ENCODE measurements at places on chromosomes 7 and 10.

- no peak for DNase-seq
These were observed 104.5 kb downstream of the RAB11FIP2 start for GRCh38 chr10:117942226-117942625.

- DNase-seq = no peak
These were observed 511 bp upstream of the NRP1 start for GRCh38 chr10:33334805-33335550.

DNA sequence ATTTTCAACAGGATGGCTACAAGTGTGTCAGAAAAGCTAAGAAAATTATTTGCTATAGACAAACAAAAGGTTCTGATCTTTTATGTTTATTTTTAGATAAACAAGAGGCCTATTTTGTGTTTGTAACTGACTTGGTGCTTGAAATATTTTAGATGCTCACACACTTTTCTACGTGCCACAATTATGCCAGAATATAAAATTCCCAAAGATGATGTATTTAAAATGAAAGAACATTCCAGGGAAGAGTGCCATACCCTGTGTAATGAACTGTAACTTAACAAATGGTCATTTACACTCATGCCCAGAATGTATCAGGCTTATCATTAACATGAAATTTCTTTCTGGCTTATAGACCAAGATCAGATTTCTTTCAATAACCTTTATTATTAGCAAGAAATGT, 144.9 kb upstream of the MTPN start:
- DNase-seq = no peak

DNA sequence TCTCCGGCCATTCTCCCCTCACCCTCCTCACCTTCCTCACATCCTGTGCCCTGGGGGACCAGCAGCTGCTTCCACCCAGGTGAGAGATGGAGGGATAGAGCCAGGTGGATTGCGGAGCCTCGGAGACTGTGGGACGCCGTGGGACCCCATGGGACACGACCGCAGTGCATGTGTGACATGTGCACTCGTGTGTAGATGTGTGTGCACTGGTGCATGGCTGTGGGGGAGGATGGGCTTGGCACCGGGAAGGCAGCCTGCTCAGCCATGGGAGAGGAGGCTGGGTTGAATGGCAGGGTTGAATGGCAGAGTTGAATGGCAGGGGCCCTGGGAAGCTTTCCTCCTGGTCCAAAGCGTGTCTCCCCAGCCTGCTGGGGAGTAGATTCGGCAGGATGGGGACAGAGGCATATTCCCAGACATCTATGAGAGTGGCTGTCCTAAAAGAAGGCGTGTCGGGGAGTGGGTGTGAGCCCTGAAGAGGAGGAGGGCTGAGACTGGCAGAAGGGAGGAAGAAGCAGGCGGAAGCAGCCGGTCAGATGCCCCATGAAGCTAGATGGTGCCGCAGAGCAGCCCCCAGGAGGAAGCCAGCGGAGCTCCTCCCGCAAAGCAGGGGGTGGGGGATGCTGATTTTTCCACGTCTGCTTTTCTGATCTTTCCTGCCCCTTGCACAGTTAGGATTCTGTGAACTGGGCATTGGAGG, 815 bp downstream of the GIMAP8 start:
- peak; percentile 82 for DNase-seq

DNA sequence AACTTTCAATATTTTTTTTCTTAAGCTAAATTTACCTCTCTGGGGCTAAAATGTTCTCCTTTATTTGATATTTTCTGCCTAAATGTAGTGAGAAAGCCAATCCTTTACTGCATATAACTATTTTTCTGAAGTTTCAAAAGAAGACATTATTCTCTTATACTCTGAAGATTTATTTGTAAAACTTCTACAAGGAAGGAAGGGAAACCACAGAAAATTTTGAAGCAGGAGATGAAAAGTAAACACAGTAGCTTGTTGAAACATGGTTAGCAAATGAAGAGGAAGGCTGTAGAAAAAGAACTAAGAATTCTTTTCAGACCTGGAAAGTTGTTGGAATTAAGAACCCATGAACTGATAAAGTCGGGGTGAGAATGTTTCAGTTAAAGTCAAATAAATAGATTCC, 330.3 kb downstream of the HGF start:
- DNase-seq = no peak

GRCh38 chr10:49271346-49271745, 27.6 kb upstream of the C10orf71 start:
- DNase-seq = no peak

GRCh38 chr10:85851934-85852333, 514.7 kb downstream of the GRID1 start:
- no peak for DNase-seq

GRCh38 chr7:148727501-148728278, 29.0 kb downstream of the CUL1 start:
- no peak for DNase-seq

- no peak for DNase-seq
These were observed 234.0 kb downstream of the SNX13 start for GRCh38 chr7:17706275-17706674.

GRCh38 chr7:32266932-32267475, 196.8 kb upstream of the PDE1C start:
- no peak for DNase-seq

DNA sequence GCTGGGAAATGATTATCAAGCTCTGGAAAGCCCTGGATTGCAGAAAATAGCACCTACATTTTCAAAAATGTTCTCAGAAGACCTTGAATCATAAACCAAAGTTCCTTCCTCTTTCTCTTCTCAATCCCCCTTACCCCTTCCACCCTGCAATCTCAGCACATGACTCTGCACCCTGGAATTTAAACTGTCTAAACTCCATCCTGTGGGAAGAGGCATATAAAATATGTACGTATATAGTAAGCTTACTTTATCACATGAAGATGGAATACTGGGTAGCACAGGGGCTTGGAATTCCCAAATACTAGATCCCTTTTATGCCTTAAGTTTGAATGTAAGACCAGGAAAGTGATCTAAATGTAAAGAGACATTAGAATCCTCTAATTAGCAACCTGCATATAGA, 7.7 kb downstream of the AGMO start:
- DNase-seq = no peak

- DNase-seq = no peak
These were observed 119.1 kb downstream of the TFEC start for GRCh38 chr7:115911465-115911864.

GRCh38 chr10:4708123-4708759, 117.8 kb upstream of the AKR1E2 start:
- DNase-seq = no peak

DNA sequence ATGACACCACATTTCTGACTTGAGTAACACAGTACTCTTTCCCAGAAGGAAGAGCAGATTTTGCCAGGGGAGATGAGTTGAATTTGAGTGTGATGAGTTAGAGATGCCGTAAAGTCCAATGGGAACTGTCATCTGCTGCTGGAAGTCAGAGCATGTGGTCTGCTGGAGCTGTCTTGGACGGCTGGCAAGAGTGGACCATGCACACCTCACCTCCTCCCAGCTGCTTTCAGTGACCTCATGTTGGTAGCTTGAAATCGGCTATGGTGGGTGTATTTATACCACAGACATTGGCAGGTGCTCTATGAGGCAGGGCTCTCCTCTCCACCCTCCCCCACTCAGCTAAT, 82.3 kb downstream of the COL13A1 start:
- DNase-seq = no peak

DNA sequence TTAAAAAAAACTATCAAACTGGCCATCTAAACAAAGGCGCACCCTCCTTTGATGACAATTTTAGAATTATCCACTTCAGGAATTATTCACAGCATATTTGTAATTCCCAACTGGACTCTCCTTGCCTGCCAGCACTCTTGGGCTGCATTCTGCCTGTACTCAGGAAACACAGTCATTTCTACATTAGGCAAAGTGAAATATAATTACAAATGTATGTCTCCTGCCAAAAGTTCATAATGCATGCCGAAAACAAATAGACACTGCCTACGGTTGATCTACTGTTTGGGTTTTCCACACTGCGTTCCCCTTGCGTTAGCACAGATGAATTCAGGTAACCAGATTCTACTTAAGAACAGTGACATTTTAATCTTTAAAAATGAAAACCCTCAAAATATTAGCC, 1.9 kb downstream of the HGF start:
- no peak for DNase-seq

DNA sequence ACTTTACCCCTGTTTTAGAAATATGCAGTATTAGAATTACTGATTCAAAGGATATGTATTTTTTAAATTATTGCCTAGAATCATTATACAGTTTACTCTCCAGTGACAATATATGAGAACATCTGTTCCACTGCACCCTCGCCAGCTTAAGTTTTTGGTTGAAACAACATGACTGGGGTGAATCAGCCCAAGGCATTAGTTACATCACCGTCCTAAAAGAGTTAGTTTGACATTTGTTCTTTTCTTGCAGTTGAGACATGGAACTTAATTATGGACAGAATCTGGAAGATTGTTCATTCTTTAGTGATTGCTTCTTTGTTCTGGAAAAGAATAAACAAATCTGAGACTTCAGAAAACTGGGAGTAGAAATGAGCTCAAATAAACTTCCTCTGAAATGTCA, 167.3 kb upstream of the DKK1 start:
- no peak for DNase-seq

GRCh38 chr7:122881324-122881723, 4.9 kb downstream of the CADPS2 start:
- DNase-seq = no peak

- no peak for DNase-seq
These were observed 968.6 kb upstream of the ZNF722 start for GRCh38 chr7:63030061-63030460.

DNA sequence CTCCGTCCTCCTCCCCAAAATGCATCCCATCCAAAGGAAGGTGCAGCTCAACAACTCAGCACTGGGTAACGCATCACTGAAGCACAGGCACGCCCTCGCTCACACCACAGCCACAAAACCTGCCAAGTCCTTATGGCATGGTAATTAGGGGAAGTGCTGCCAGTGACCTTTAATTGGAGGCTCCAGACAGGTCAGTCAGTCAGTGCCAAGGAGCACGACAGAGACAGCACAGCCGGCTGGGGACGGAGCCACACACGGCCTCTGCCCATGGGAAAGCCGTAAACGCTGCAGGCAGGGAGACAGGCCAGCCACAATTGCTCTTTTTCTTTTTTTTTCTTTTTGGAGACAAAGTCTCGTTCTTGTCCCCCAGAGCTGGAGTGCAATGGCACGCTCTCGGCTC, 146.5 kb downstream of the MAD1L1 start:
- no peak for DNase-seq

- no peak for DNase-seq
These were observed 422.4 kb upstream of the STEAP1 start for GRCh38 chr7:89731751-89732445.

DNA sequence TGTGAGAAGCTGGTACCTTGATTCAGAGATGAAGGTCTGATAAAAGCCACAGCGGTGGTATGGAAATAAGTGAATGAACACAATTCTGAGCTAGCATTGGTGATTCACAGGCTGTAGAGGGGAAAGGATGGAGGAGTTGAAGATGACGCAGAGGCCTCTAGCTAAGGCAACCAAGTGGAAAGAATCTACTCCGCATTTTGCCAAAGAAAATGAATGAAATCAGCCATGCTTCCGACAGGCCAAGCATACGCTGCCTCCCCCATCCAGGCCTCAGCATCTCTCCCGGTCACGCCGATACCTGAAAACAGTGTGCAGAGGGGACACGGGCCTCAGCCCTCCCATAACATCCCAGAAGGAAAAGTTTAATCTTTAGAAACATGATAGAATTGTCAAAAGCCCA, 124.3 kb upstream of the UNC5B start:
- no peak for DNase-seq

- no peak for DNase-seq
These were observed 144.9 kb upstream of the CELF2 start for GRCh38 chr10:10872764-10873163.

GRCh38 chr10:120422457-120422856, 34.6 kb upstream of the PLPP4 start:
- DNase-seq = no peak

- DNase-seq = peak; percentile 51
These were observed 45.7 kb downstream of the IKZF1 start for GRCh38 chr7:50349963-50350944.

DNA sequence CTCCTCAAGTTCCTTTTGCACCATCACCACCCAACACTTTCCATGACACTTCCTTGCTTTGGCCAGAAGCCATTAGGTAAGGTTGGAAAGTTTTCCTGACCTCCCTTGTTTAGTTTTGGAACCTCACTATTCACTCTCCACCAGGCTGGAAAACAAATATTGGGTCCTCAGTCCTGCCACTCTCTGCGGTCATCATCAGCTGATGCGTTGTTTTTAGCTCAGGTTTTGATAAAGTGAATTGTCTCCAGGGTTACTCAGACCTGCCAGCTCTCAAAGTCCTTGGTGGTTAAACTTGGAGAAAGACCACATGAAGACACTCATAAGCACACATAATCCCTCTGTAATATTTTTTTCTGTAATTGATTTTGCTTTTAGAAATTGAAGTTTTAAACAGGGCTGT, 55.5 kb downstream of the CCDC186 start:
- DNase-seq = no peak

DNA sequence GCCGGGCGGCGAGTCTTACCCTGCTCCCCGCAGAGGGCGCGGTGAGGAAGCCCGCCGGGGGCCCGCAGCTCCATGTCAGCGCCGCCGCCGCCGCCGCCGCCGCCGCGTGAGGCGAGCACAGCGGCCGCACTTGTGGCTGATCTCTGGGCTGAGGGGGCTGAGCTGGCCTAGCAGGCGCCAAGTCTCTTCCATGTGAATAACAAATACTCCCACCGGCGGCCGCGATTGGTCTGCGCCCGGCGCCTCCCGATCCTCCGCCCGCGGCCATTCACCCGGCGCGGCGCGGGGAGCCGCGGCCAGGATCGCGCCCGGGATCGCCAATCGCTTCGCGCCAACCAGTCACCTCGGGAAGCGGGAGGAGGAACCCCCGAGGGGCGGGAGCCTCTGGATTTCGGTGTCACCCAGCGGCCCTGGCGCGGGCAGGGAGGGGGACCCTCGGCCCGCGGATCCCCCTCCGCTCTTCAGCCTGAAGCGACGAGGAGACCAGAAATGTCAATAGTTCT, at the start of gene GRM8:
Gene GRM8, minus strand, starts transcription at position 164 of the 503 bp plus-strand sequence.
- DNase-seq = no peak
